ENCODE measurements at places on chromosomes 3 and 15.
A peak's percentile ranks its signal among the peaks of the same experiment; 100 is the strongest.

GRCh38 chr15:22228101-22228762, 147.9 kb downstream of the OR4M2 start:
- no peak for DNase-seq

- no peak for DNase-seq
These were observed 480.5 kb upstream of the PROK2 start for GRCh38 chr3:72265256-72266015.

DNA sequence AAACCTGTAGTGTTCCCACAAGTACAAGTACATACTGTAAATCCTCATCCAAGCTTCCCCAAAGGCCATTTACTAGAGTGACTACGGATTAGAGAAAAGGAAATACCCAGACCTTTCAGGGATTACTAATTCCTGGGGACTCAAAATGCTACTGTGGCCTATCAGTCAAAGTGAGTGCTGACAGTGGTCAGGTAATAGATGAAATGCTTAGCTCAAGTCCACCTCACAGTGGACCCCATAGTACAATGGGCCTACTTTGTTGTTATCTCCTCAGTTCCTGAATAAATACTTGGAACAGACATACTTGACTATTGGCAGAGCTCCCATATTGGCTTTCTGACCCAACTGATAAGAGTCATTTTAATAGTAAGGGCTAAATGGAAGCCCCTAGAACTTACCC, 61.6 kb downstream of the MAP4 start:
- no peak for DNase-seq

DNA sequence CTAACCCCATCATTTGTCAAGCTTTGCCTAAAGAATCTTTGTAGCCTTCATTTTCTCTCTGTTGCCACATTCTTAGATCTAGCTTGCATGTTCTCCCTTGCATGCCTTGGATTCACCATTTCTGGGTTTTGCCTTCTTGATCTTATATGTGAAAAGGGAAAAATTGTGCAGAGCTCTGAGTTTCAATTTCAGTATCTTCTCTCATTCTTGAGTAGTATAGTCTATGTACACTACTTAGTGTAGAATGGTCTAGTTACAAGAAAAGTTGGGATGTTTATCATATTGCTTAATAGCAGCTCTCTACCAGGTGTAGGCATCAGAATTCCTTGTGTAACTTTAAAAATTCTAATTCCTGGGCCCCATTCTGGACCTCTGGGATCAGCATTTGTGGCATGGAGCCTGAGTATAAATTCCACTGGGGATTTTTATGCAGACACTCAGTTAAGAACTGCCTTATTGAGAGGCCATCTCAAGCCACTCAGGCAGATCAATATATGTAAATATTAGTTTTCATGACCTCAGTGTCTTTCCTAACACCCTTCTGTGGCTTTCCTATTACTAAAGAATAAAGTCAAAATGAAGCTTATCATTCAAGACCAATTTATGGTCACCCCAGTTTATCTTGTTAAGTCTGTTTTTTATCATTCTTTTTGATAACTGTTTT, 23.4 kb downstream of the GTF2E1 start:
- no peak for DNase-seq

DNA sequence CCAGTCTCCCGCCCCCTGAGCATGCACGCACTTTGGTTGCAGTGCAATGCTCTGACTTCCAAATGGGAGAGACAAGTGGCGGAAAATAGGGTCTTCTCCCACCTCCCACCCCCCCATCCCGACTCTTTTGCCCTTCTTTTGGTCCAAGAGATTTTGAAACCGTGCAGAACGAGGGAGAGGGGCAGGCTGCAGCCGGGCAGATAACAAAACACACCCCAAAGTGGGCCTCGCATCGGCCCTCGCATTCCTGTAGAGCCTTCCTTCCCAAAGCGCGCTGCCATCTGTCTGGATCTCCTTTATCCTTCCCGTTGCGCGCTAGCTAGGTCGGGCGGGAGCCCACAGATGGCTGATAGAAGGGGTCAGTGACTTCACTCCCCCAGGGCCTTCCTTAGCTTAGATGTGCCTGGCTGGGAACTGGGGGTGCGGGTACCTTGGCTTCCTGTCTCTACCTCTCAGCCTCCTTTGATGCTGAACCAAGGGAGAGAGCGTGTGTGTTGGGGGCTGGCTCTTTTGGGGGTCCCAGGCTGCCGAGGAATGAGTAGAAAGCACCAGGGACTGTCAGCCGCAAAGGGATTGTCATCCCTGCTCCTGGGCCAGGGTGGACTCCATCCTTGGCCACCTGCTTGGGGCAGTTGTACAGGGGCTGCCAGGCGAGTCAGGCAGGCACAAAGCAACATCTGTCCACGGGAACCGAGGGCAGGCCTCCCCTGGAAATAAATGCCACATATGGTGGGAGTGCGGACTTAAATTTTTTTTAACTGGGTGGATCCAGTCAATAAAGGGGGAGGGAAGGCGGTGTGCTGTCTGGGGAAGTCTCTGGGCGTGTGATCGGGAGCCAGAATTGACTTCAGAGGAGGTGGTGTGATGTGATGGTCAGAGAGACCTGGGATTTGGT, 1.8 kb downstream of the SMAD3 start:
- peak; percentile 55 for DNase-seq

GRCh38 chr3:55461896-55462295, 25.2 kb downstream of the WNT5A start:
- peak; percentile 84 for DNase-seq

Data from EL (cell line).